Glutamatergic neuron (in vitro differentiated cells): ENCODE measurements at places on chromosomes 2 and 18. TPM values are rescaled to one million over a fixed set of nuclear protein-coding genes. Genes with fewer than 3 reads are reported as not detected.

DNA sequence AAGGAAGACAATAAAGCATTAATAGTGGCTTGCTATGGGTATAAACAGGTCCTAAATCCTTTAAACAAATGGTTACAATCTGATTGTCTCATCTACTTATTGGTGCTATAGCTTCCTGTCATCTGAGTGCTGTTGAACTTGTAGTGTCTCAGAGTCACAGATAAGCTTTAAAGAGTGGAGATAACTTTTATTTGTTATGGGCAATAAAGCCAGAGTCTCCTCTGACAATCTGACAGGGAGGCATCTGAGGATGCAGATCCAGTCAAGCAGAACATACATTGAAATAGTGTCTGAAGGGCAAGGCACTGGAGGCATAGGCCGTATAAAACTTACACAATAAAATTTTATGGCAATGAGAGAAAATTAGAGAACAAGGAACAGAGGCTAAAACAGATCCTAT is 1132.4 kb upstream of the CDH2 start:
- DNase-seq: no peak

Gene SLC14A1
- not detected for total RNA-seq

GRCh38 chr2:9212010-9212635 is 5.5 kb downstream of the ASAP2 start:
- DNase-seq: no peak

Gene PRSS56
- total RNA-seq: not detected

Gene SPP2
- total RNA-seq: not detected

Gene ZSCAN30
- total RNA-seq: 41.0 TPM

- peak; percentile 45 for DNase-seq
Measured at GRCh38 chr2:206084870-206085741, 868 bp downstream of the INO80D start.

DNA sequence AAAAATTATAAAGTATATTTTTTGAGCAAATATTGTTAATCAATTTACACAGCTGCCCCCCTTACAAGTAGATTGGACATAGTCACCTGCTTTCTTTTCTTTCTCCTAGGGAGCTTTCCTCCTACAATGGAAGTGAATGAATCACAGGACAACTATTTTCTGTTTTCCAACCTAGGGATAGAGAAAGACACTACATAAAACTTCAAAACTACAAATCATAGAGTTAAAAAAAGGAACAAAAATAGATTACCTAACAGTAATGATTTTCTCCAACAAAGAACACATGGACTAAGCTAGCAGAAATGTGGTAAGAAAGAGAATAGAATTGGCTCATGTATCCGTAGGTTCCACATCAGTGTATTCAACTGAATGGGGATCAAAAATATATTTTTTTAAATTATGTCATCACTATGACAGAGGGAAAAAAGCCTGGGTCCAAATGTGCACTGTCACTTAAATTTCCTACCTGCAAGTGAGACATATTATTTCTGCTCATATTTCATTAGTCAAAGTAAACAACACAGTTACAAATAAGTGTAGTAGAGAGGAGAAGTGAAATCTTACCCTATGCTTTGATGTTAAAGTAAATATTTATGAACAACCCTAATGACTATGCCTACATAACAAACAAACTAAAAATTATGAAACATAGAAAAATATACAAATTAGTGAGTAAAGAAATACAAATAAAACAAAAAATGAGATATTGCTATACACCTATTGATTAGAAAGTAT is 756.7 kb downstream of the SOCS6 start:
- no peak for DNase-seq

DNA sequence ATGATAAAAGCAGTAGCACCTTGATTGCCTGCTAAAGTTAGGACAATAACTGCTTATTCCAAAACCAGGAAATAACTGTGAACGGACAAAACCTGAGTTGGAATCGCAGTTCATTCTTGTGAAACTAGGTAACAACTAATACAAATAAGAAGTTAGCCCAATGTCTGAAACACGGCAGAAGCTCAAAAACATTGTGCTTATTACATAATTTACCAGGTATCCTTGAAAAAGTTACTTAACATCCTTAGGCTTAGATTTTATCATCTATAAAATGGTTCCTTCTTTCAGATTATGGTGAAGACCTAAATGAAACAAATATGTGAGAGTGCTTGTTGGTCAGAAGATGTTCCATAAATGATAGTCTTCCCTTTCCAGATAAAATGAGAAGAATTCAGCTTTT is 32.4 kb downstream of the RTN4 start:
- no peak for DNase-seq

Gene LBX2
- total RNA-seq: 0.96 TPM

DNA sequence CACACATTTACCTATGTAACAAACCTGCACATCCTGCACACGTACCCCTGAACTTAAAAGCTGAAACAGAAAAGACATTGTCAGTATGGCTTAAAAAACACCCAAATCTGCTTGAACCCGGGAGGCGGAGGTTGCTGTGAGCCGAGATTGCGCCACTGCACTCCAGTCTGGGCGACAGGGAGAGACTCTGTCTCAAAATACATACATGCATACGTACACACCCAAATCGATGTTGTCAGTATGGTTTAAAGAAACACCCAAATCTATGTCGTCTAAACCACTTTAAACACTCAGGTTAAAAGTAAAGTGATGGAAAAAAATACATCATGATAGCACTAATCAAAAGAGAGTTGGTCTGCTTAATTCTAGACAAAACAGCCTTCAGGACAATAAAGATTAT is 257.5 kb downstream of the RPRM start:
- no peak for DNase-seq

GRCh38 chr2:57759131-57759530 is 287.5 kb upstream of the VRK2 start:
- DNase-seq: no peak

Gene UGT1A5
- total RNA-seq: not detected

Gene NEDD4L
- total RNA-seq: 209 TPM

GRCh38 chr2:187168720-187169713 is 279.0 kb downstream of the CALCRL start:
- DNase-seq: no peak

GRCh38 chr2:81658227-81658626 is 1353.7 kb upstream of the LRRTM1 start:
- no peak for DNase-seq

- DNase-seq: no peak
Measured at GRCh38 chr2:88355486-88355885, 97.0 kb downstream of the FOXI3 start.

Gene PECR
- 33.0 TPM for total RNA-seq

Gene PDE1A
- total RNA-seq: 4.2 TPM

DNA sequence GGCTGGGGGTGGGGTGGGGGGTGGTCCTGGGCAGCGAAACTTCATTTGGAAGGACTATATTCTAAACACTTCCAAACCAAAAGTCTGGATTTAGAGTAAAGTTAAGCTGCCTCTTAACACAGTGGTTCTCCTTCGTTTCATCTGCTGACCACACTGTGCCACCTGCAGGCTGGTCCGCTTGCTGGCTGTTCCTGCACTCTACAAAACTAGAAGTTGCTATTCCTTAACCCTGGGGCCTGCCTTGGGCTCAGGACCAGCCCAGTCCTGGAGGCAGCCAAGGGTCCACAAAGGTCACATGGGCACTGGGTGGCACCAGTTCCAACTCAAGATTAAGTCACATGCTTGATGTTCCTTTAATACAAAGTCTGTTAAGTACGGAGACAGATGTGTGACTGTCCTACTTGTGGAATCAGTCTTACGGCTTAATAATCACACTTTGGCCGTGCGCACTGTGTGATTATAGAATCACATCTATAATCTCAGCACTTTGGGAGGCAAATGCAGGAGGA is 195.4 kb downstream of the FAM210A start:
- DNase-seq: peak; percentile 36

Gene SIGLEC15
- total RNA-seq: not detected

- no peak for DNase-seq
Measured at GRCh38 chr2:85791704-85792565, 38.1 kb downstream of the ATOH8 start.

DNA sequence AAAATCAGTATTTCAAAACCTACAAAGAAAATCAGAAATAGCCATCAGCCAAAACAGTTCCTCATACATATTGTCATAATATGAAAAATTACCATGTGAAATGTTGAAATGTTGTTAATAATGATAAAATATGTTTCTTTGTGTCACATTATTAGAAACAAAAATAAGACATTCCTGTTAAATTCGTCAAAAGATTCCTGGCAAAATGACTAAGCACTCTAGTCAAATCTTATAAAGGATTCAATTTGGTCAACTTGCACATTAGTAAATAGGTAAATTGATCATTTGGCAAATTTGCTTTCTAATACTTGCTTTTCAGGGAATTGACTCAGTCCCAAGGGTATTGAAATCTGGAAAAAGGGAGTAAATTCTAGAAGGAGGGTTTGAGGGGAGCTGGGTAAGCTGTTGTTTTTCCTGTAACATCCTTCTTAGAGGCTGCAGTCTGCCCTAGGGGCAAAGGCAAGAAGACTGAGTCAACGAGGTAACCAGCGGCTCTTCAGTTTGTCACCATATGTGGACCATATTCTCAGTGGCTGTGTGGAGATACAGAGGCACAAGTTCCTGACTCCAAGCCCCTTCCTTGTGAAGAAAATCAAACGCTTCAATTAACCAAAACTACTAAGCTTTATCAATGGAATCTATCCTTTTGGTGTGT is 482.3 kb downstream of the TNS1 start:
- DNase-seq: no peak

DNA sequence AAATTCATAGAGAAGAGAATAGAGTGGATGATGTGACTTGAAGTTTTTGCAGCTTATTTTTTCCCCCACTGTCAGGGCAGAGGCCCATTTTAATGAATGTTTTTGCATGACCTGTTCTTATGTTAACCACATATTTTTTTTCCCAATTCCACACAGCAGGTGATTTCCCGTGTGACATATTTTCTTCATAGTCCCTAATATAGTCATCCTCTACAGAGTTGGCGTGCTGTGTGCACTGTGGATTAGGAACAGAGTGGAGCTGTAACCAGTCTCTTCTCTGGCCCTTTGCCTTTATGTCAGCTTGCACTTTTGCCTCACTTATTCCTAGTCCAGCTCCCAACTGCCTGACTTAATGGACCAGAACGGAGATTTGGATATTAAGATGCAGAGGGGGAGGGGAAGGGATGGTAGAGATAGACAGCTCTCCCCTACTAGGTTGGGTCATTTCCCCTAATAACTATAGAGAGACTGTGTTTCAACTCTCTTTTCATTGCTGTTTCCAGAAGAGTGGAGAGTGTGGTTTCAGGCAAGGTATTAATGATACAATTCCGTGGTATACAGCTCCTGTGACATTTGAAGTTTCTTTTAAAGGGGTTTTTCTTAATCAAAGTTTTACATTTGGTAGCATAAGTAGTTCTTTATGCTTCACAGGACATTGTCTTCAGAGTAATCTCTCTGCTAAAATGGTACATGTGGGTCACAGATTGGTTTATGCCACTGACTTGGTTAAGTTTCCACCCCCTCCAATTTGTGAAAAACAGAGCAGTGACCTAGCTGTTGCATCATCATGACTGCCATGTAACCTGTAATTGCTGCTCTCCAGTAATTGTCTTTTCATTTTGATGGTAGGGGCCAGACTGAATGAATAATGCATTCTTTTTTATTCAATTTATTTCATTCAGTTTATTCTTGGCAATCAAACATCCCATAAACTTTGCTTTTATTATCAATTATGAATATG is 161.3 kb downstream of the HAUS1 start:
- DNase-seq: no peak

- DNase-seq: no peak
Measured at GRCh38 chr18:78240101-78240500, 739.5 kb upstream of the SALL3 start.

DNA sequence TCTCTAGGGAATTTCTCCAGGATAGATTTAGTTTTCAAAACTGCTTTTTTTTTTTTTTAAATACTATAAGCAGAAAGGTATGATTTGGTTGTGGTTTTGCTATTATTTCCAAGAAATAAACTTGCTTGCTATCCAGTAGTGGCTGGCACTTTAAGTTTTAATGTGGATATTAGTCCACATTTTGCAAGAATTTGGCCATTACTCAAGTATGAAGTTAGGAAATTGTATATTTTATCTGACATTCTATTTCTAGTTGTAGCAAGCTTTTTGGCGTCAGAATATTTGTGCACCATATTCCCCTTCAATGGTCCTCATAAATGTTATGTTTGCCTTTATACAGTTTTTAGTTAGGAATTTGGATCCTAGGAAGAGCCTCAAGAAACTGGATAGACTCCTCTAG is 226.3 kb downstream of the ZNF521 start:
- DNase-seq: no peak

GRCh38 chr2:54061272-54061671 is 54.1 kb upstream of the ACYP2 start:
- DNase-seq: no peak

Gene ITPRIPL1
- total RNA-seq: 0.56 TPM

DNA sequence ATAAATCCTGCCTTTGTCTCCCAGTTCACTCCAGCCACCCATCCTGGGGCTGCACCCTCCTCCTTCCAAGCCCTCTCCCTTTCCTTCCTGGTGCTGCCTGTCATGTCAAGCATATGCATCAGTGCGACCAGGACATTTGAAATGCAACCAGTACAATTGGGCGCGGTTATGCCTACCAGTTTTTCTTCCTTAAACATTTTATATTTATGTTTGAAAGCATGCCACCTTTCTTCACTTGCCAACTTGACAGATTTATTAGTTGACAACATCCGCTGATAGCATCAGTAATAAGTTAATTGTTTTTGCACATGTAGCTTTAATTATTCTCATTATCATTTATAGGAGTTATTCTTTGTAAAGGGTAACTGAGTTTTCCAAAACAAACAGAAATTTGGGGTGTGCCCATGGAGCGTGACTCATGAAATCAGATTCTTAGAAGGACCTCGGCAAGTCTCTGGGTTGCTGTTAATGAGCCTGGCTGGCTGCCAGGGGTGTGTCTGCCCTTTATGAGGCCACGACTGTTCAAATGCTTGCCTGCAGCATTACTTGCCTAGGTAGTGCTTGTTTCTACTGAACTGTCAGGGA is 32.8 kb upstream of the IL1B start:
- no peak for DNase-seq

GRCh38 chr18:46560671-46561045 is 96.4 kb downstream of the LOXHD1 start:
- no peak for DNase-seq

- no peak for DNase-seq
Measured at GRCh38 chr2:221549143-221549542, 23.0 kb downstream of the EPHA4 start.

Gene ST6GAL2
- total RNA-seq: 5.9 TPM

GRCh38 chr2:200486529-200486928 is 23.3 kb downstream of the KCTD18 start:
- DNase-seq: no peak

DNA sequence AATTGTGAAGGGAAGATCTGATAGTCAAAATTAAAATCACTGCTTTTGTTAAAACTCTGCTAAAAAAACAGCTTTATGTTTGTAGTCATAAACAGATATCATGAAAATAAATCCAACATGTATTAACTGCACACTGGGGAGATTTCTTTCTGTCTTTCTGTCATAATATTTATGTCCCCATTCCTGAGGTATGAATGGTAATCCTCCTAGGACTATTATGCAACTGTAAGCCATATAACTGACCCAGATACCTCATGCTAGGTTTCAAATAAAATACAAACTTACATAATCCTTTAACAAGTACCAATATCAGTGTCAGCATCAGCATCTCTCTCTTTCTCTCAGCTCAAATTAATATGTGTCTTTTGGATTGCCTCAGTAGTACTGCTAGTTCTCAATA is 18.2 kb downstream of the IFIH1 start:
- DNase-seq: no peak

GRCh38 chr2:67877301-67877700 is 185.5 kb downstream of the C1D start:
- DNase-seq: peak; percentile 20

Gene SULT1C4
- 1.6 TPM for total RNA-seq
